ENCODE measurements at places on chromosomes 6 and 20.
A peak's percentile ranks its signal among the peaks of the same experiment; 100 is the strongest.

GRCh38 chr6:72622094-72622940 is 453 bp downstream of the KCNQ5 start:
- DNase-seq: peak; percentile 68

- DNase-seq: no peak
Observed at GRCh38 chr20:50277064-50277415, 86.4 kb downstream of the CEBPB start.

- no peak for DNase-seq
Observed at GRCh38 chr6:13243033-13243432, 85.3 kb downstream of the TBC1D7 start.

GRCh38 chr20:41151134-41151869 is 14.0 kb downstream of the PLCG1 start:
- DNase-seq: no peak

DNA sequence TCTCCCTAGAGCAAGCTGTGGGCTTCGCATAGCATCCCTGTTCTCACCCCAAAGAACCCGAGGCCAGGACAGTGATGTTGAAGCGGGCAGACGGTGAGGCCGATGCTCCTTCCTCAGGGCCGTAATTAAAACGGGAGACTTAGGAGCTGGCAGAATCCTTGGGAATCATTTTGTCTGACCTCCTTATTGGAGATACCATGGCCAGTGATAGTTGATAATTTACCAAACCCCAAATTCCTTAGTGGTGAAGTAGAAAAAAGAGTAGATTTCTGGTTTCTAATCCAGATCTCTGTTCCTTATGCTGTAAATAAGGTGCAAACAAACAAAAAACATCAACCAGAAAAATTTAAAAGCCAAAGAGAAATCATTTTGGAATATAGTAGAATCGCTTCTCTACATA is 361.1 kb upstream of the AGPAT4 start:
- DNase-seq: no peak

Measured in activated CD4-positive, alpha-beta T cell treated with anti-CD3 and anti-CD28 coated beads, Interleukin-10, Interleukin-2, amounts not matched to agents 100 ng/mL and 50 ng/mL, durations not matched to agents 16 hours and 8 hours (primary cell).